ENCODE measurements at places on chromosomes 1 and 21.

DNA sequence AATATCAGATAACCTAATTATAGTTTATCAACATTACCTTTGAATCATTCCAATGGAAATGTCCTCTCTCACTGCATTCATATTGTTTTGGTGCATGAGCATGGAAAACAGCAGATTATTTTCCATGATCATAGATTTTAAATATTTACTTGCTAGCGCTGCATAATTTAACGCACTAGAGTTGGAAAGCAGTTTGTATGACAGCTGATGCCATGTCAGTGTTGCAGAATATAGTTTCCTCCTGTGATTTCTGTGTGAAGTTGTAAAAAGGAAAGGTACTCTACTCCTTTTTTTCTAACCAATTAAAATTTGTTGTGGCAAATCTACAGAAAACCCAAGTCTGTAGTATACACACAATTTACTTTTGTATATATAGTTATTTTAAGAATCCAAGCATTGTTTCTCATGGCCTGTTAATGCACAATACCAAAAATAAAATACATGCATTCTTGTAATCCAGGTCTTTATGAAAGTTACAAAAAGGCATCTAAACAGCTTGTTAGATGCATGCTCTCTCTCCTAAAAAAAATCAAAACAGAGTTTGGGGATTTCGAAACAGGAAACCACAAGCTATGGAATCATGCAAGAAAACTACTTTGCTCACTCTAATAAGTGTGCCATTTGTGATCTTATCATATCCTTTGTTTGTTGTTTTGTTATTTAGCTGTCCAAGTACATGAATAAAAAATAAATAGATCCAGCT lies 1.9 kb upstream of the ATG4C start:
- DNase-seq: no peak

DNA sequence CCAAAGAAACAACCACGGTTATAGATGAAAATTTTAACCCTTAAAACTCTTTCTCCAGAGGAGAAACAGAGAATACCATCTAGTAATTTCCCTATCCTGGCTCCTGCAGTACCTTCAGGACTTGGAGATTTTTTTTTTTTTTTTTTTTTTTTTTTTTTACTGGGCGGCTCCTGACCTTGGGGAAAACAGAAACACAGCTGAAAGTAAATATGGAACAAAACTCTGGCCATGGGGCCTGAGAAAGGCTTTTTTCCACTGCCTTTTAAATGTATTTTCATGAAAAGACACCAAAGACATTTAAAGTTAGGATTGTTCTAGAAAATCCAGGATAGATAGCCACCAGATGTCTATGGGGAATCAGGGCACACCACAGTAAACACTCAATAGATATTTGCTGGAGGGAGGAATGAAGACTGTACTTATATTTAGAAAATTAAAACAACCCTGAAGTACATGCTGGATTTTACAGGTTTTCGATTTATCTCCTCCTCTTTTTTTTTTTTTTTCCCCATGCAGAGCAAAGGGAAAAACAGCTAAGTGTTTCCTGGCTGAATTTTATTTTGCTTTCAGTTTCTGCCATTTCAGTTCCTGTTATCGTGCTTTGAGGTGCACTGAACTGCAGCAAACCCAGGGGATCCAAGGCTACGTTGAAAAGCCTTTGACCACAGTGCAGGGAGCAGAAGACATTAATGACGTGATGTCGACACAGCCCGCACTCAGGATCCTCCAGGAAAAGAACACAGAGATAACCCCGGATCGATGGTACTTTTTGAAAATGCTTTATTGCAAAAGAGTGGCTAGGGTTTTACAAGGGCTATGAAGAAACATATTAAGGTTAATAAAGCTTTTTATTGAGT lies 35.7 kb upstream of the CNN3 start:
- no peak for DNase-seq

- no peak for DNase-seq
Measured at GRCh38 chr1:198436276-198436675, 104.2 kb downstream of the ATP6V1G3 start.

- DNase-seq: peak; percentile 44
Measured at GRCh38 chr1:115807723-115808122, 33.2 kb downstream of the NHLH2 start.

DNA sequence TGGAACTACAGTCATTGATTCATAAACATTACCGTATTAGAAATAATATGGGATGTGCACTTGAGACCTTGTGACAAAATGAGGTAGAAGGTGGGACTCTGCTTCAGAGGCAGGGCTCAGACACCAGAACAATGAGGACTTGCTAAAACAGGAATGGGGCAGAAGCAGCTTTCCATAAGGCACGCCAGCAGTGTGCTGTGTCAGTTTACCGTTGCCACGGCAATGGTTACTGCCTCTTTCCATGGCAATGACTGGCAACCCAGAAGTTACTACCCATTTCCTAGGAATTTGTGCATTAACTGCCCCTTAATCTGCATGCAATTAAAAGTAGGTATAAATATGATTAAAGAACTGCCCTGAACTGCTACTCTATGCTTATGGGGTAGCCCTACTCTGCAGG lies 169.0 kb downstream of the CHRM3 start:
- no peak for DNase-seq

DNA sequence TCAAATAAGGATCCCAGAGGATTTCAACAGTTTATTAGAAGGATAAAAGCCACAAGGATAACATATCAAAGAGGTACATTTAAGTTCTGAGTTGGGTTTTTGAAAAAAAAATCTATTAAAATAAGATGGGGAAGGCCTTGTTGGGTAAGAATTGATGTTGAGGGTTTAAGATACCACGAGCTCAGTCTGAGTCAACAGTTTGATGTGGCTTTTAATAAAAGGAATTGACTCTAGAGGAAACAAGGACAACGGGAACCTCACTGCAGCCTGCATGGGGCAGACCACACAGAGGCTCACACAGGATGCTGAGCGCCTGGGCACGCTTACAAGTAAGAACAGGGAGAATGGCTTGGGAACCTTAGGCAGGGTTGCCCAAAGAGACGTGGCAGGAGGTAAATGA lies 107.5 kb downstream of the TIAM1 start:
- DNase-seq: no peak

GRCh38 chr21:36236052-36236730 lies 79.6 kb downstream of the DOP1B start:
- no peak for DNase-seq

DNA sequence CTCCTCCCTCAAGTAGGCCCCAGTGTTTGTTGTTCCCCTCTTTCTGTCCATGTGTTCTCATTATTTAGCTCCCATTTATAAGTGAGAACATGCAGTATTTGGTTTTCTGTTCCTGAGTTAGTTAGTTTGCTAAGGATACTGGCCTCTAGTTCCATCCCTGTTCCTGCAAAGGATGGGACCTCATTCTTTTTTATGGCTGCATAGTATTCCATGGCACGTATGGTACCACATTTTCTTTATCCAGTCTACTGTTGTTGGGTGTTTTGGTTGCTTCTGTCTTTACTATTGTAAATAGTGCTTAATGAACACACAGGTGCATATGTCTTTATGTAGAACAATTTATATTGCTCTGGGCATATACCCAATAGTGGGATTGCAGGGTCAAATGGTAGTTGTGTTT lies 232.9 kb downstream of the TPR start:
- DNase-seq: no peak

GRCh38 chr1:72524021-72524420 lies 241.7 kb upstream of the NEGR1 start:
- DNase-seq: no peak

- no peak for DNase-seq
Measured at GRCh38 chr1:19432943-19433718, 52.2 kb downstream of the CAPZB start.

DNA sequence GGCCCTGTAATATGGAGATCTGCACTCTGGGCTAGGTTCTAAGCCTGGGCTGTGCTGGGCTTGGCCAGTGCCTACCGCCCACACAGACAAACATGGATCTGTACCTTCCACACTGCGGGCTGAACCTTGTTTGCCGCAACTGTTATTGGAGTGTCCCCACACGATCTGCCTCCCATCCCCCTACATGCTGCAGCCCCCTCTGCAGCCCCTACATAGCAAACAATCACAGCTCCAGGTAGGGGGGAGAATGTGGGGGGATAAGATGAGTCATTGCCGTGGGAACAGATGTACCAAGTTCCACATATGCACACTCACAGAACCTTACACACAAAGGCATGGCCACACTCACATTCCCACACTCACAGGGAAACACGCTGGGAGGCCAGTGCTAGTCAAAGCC lies 2.1 kb upstream of the HCRTR1 start:
- no peak for DNase-seq

- DNase-seq: no peak
Measured at GRCh38 chr1:232194424-232194823, 435.5 kb downstream of the SIPA1L2 start.

GRCh38 chr1:210505601-210506496 lies 177.1 kb downstream of the HHAT start:
- DNase-seq: peak; percentile 71

DNA sequence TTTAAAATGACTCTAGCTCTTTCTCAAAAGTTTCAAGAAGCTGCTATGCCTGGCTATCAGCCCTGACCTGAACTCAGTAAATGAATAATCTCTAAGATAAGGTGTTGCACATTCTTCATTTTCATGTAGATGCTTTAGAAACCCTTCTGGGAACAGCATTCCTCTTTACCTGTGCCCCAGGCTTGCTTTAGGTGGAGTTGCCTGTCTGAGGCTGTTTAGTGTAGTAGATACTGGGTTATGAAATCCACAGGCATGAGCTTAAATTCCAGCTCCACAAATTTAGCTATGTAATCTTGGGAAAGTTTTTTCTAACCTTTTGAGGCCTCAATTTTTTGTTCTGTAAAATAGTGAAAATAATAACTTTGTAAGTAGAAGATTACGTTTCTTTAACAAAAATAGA lies 41.6 kb downstream of the ATP6V1G3 start:
- no peak for DNase-seq

GRCh38 chr1:163834778-163835177 lies 513.0 kb downstream of the NUF2 start:
- no peak for DNase-seq

GRCh38 chr1:236173174-236173767 lies 30.9 kb downstream of the GPR137B start:
- no peak for DNase-seq

DNA sequence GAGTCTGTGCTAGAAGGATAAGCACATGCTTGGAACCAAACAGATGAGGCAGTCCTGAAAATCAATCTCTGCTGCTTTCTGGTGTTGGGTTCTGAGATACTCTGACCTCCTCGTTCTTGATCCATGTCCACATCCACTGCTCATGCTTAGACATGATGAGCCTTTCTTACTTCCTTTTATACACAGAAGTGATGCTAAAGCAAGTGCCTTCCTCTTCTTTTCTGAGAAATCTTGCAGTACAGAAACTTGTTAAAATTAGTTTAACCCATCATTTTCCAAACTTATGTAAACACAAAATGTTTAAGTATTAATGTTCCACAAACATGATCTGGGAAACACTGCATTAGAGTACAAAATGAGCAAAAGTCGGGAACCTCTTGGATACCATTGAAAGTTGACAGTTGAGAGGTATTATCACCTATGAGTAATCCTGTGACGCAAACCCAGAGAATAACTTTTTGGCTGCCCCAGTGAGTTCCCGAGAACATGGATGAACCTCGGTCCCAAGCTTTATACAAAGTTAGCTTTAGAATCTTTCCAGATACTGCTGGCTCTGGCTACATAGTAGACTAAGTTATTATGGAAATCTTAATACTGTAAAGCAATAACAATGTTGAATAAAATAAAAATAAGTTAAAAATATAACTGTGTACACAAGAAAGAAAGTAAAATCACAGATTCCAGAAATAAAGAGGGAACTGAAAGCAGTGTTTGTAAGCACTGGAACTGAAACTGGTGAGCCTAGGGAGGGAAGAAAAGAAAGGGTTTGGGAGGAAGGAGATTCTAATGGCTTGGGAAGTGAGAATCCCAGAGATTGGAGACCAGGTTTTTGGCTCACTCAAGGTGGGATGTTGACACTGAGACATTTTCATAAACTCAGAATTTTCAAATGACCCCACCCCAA lies 429.3 kb upstream of the RUNX1 start:
- no peak for DNase-seq

GRCh38 chr1:218967836-218968235 lies 205.8 kb upstream of the LYPLAL1 start:
- DNase-seq: no peak

- DNase-seq: no peak
Measured at GRCh38 chr21:39681257-39681656, 63.7 kb upstream of the IGSF5 start.

- DNase-seq: no peak
Measured at GRCh38 chr1:5938101-5938646, 54.1 kb downstream of the NPHP4 start.

DNA sequence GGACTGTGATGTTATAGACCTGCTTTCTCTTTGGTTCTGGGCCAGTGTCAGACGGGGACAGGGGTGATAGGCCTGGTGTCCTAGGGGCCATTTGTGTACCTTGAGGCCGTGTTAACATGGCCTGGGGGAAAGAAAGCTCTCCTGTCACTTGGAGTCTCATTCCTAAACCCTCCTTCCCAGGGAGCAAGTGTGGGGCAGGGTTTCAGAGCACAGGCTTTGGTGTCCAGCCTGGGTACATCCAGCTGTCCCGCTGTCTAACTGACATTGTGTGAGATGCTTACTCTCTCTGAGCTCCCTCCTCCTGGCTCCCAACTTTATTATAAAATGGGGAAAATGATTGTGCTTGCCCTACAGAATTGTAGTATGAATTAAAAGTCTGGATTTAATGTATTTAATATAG lies 32.6 kb upstream of the EPHA8 start:
- DNase-seq: no peak

- DNase-seq: no peak
Measured at GRCh38 chr1:226417830-226418546, 10.1 kb upstream of the PARP1 start.

DNA sequence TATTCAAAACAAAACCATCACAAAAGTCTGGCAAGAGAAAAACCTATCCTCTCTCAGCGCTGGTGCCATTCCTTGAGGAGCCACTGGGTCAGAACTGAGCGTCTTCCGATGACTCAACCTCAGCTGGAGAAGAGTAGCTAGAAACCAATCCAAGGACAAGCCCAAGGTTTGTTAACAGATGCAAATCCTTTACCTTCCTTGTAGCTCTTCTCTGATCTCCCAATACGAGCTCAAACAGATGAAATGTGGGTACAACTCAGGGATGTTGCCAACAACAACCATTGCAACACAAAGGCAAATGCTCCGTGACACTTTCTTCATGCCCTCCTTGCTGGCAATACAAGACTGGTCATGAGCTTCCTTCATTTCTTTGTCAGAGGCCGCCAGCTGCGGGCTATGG lies 337.1 kb downstream of the SIPA1L2 start:
- peak; percentile 100 for DNase-seq

- no peak for DNase-seq
Measured at GRCh38 chr1:59973719-59974118, 47.1 kb upstream of the CYP2J2 start.

GRCh38 chr1:115090540-115090939 lies 1.2 kb upstream of the TSPAN2 start:
- DNase-seq: no peak

Data from DMS 273 treated with DMSO at 0.1 percent for 48 hours (cell line).